ENCODE measurements at places on chromosomes 1 and 21. TPM values are rescaled to one million over a fixed set of nuclear protein-coding genes. Genes with fewer than 3 reads are reported as not detected.

DNA sequence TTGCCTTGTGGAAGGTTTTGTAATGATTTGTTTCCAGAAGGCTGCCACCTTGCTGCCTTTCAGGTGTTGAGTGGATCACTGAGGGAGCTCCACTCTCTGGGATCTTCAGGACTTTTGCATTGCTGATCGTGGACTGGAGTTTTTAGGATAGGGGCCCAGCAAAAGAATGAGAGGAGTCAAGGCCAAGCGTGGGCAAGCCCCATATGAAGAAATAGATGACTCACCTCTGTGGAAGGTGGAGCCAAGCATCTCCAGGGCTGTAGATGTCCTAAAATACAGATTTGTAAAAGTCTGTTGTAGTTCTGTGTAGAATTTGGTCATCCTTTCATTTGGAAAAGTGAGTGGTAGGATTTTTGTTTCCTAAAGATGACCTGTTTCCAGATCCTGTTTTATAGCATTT is 67.0 kb downstream of the ST3GAL3 start:
- H3K4me1 ChIP-seq, result no peaks in the 10 kb centered on the region
- H3K27ac ChIP-seq, result no peak overlapping the region
- no peaks in the 10 kb centered on the region for H3K36me3 ChIP-seq
- H3K27me3 ChIP-seq, result no peaks in the 10 kb centered on the region
- no peak overlapping the region for H3K4me3 ChIP-seq
- DNase-seq, result no peak

GRCh38 chr1:183898001-183898396 is 93.1 kb downstream of the RGL1 start:
- DNase-seq, result no peak
- no peaks in the 10 kb centered on the region for H3K27me3 ChIP-seq
- peaks cover 60% of the 10 kb centered on the region for H3K36me3 ChIP-seq
- H3K4me3 ChIP-seq, result no peak overlapping the region
- H3K4me1 ChIP-seq, result peaks cover 8% of the 10 kb centered on the region
- H3K27ac ChIP-seq, result peak overlapping the region; percentile 38

- H3K36me3 ChIP-seq, result peaks cover 50% of the 10 kb centered on the region
- no peak overlapping the region for H3K4me3 ChIP-seq
- no peak for DNase-seq
- H3K27me3 ChIP-seq, result no peaks in the 10 kb centered on the region
Observed at GRCh38 chr1:26923711-26924110, 2.2 kb downstream of the NUDC start.

The LCE1C gene
- total RNA-seq, result not detected

DNA sequence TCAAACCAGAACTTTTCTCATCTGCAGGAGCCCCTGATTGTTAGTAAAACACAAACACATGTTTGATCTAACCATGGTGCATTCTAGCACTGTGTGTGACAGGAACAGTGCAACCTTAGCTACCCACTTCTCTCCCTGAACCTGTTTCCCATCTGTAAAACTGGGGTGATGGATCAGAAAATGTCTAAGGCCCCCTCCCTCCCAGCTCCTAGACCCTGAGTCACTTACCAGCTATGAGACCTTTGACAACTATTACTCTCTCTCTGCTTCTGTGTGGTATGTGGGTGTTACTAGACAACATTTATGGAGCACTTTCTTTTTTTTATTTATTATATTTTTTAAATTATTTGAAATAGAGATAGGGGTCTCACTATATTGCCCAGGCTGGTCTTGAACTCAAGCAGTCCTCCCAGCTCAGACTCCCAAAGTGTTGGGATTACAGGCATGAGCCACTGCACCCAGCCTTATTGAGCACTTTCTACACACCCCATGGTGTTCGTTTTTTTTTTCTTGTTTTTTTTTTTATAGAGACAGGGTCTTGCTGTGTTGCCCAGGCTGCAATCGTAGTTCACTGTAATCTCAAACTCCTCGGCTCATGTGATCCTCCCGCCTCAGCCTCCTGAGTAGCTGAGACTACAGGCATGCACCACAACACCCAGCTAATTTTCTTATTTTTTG is 2.6 kb downstream of the INPP5B start:
- H3K36me3 ChIP-seq, result peaks cover 35% of the 10 kb centered on the region
- H3K4me3 ChIP-seq, result no peak overlapping the region
- peaks cover 16% of the 10 kb centered on the region for H3K4me1 ChIP-seq
- no peak overlapping the region for H3K27ac ChIP-seq

GRCh38 chr21:25062061-25062460 is 545.2 kb downstream of the MRPL39 start:
- no peaks in the 10 kb centered on the region for H3K4me1 ChIP-seq
- no peak for DNase-seq
- H3K36me3 ChIP-seq, result no peaks in the 10 kb centered on the region

DNA sequence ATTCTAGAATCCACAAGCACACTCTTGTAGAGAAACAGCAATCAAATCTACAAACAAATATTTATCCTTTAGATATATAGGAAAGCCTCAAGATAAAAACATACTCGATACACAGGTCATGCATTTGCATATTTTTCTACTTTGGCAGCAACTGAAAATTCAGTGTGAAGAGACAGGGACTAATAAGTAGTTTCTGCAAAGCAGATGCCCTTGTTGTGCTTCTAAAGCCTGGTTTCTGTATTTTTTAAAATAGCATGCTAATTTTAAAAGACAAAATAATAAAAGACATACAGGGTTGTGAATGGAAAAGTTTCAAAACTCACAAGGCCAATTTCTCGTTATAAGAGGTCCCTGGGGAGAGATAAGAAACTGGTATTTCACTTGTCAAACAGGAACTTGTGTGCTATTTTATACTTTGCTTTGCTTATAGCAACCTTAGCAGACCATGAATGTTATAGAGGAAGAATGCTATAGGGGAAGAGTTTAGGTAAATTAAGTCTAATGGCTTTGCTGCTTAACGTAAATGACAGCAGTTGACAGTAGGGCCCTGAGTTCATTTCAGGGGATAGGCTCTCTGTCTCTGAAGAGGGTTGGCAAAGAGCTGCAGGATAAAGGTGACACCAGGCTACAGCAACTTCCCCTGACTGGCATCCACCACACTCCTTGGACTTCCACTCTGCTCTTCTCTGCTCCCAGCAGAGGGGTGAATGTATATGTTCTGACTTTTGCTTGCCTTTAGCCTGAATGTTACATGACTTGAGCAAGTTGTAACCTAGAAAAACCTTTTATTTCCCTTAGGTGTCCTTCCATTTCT is 9.4 kb upstream of the RGS13 start:
- H3K36me3 ChIP-seq, result no peaks in the 10 kb centered on the region
- H3K27me3 ChIP-seq, result no peaks in the 10 kb centered on the region
- H3K27ac ChIP-seq, result no peak overlapping the region
- H3K4me1 ChIP-seq, result no peaks in the 10 kb centered on the region

DNA sequence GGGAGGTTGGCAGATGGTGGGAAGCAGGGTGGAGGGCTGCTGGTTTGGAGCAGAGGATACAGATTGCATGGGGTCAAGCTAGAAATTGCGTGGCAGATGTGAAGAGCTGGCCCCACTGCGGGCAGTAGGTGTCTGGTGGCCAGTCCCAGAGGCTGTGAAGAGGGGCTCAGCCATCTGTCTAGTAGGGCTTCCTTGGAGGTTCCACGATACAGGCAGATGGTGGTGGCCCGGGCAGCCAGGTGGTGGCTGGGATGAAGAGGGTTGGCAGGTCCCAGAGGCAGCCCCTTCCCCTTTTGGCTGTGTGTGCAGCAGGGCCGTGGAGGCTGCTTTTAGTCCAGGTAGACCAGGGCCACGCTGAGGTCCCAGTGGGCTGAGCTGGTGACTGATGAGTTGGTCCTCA is 16.6 kb downstream of the PSEN2 start:
- H3K27ac ChIP-seq, result no peak overlapping the region
- no peaks in the 10 kb centered on the region for H3K27me3 ChIP-seq
- peaks cover 9% of the 10 kb centered on the region for H3K4me1 ChIP-seq
- H3K4me3 ChIP-seq, result no peak overlapping the region

The COL24A1 gene
- total RNA-seq, result 1.6 TPM

The NCF2 gene
- 144 TPM for total RNA-seq

GRCh38 chr1:23667411-23667810 is 24.2 kb upstream of the RPL11 start:
- no peaks in the 10 kb centered on the region for H3K4me1 ChIP-seq
- no peak overlapping the region for H3K4me3 ChIP-seq
- no peak for DNase-seq
- no peaks in the 10 kb centered on the region for H3K36me3 ChIP-seq
- H3K27me3 ChIP-seq, result no peaks in the 10 kb centered on the region

GRCh38 chr1:156676114-156676819 is 940 bp downstream of the NES start:
- peaks cover 35% of the 10 kb centered on the region for H3K27me3 ChIP-seq
- DNase-seq, result no peak
- H3K4me3 ChIP-seq, result peak overlapping the region; percentile 58
- H3K4me1 ChIP-seq, result peaks cover 4% of the 10 kb centered on the region
- H3K27ac ChIP-seq, result peak overlapping the region; percentile 63

DNA sequence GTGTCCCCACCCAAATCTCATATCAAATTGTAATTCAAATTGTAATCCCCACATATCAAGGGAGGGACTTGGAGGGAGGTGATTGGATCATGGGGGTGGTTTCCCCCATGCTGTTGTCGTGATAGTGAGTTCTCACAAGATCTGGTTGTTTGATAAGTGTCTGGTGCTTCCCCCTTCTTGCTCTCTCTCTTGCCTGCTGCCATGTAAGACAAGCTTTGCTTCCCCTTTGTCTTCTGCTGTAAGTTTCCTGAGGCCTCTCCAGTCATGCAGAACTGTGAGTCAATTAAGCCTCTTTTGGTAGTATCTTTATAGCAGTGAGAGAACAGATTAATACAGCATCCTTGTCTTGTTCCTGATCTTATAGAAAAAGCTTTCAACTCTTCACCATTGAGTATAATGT is 6.5 kb upstream of the LRRC39 start:
- no peak overlapping the region for H3K27ac ChIP-seq
- no peaks in the 10 kb centered on the region for H3K4me1 ChIP-seq
- H3K27me3 ChIP-seq, result no peaks in the 10 kb centered on the region
- DNase-seq, result no peak
- H3K36me3 ChIP-seq, result no peaks in the 10 kb centered on the region

DNA sequence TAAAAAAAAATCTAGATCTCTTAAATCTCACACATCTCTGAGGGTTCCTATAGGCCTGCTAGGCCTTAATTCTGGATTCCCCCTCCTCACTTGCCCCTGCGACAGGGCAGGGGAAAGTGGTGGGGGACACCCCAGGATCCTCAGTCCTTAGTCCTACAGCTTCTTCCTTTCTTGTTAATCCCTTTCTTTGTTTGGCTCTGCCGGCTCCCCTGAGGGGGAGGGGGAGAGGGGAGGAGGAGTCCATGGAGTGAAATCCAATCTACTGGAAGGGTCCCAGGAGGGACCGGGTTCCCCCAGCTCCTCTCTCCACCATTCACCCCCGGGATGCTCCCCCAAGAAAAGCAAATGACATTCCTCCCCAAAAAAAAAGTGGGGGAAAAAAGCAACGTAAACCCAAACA is 8.5 kb downstream of the MEX3A start:
- no peaks in the 10 kb centered on the region for H3K36me3 ChIP-seq
- DNase-seq, result no peak
- H3K27me3 ChIP-seq, result no peaks in the 10 kb centered on the region
- H3K27ac ChIP-seq, result no peak overlapping the region
- no peak overlapping the region for H3K4me3 ChIP-seq

GRCh38 chr1:176466514-176466913 is 3.5 kb downstream of the PAPPA2 start:
- H3K27ac ChIP-seq, result no peak overlapping the region
- H3K4me3 ChIP-seq, result no peak overlapping the region
- no peak for DNase-seq
- no peaks in the 10 kb centered on the region for H3K36me3 ChIP-seq

DNA sequence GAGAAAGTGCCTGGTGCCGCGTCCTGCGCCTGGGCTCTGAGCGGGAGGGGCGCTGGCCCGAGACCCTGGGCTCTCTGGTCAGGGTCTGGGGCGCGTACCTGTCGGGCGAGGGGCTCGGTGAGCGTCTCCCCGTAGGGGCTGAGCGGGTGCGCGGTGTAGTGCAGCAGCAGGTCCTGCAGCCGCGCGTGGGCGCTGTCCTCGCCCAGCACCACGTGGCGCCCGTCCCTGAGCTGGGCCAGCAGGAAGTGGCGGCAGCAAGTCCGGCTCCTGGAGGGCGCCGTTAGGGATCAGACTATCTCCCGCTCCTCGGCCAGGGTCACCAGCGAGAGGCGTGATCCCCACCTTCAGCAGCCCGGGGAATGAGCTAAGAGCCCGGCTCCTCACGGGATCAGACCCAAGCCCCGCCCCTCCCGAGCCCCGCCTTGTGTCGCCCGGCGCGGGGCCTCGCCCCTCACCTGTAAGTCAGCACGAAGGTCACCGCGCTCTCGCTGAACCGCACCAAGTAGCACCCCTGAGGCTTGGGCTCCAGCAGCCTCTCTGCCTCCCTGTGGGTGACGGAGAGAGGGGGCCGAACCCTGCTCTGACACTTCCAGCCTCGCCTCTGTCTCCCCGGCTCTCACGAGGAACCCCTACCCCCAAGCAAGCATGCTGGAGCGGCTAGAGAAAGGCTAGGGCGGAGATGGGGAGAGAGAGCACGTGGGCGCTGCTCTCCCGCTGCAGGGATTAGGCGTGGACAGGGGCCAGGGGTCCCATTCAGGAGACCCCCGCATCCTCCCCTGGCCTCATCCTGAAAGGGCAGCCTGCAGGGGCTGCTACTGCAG is 2.7 kb downstream of the SH2D2A start:
- no peaks in the 10 kb centered on the region for H3K27me3 ChIP-seq
- peaks cover 20% of the 10 kb centered on the region for H3K4me1 ChIP-seq
- peak; percentile 86 for DNase-seq
- H3K27ac ChIP-seq, result peak overlapping the region; percentile 51
- H3K4me3 ChIP-seq, result peak overlapping the region; percentile 52

The ANXA9 gene
- 1.2 TPM for total RNA-seq

GRCh38 chr21:38341546-38342012 is 84.8 kb downstream of the KCNJ15 start:
- H3K27ac ChIP-seq, result peak overlapping the region; percentile 37
- H3K27me3 ChIP-seq, result no peaks in the 10 kb centered on the region
- H3K36me3 ChIP-seq, result no peaks in the 10 kb centered on the region
- no peak overlapping the region for H3K4me3 ChIP-seq
- H3K4me1 ChIP-seq, result peaks cover 16% of the 10 kb centered on the region

- H3K4me3 ChIP-seq, result no peak overlapping the region
- DNase-seq, result no peak
- peaks cover 4% of the 10 kb centered on the region for H3K4me1 ChIP-seq
- H3K36me3 ChIP-seq, result peaks cover 94% of the 10 kb centered on the region
- no peaks in the 10 kb centered on the region for H3K27me3 ChIP-seq
- no peak overlapping the region for H3K27ac ChIP-seq
Observed at GRCh38 chr1:39369565-39369964, 121.9 kb upstream of the BMP8A start.

The WLS gene
- 89.8 TPM for total RNA-seq

- H3K4me1 ChIP-seq, result no peaks in the 10 kb centered on the region
- no peak overlapping the region for H3K27ac ChIP-seq
- DNase-seq, result no peak
- no peaks in the 10 kb centered on the region for H3K27me3 ChIP-seq
- H3K4me3 ChIP-seq, result no peak overlapping the region
Observed at GRCh38 chr1:78410643-78411042, 80.1 kb upstream of the PTGFR start.

The FAM177B gene
- total RNA-seq, result 0.20 TPM

Data from upper lobe of right lung (tissue), 1 donor.